ENCODE measurements at places on chromosomes 4 and X. TPM values are rescaled to one million over a fixed set of nuclear protein-coding genes. Genes with fewer than 3 reads are reported as not detected.

GRCh38 chrX:83022020-83022419 lies 486.1 kb upstream of the POU3F4 start:
- no peaks in the 10 kb centered on the region for H3K27me3 ChIP-seq
- H3K4me3 ChIP-seq: no peak overlapping the region
- H3K27ac ChIP-seq: no peak overlapping the region
- no peak for DNase-seq
- H3K4me1 ChIP-seq: no peaks in the 10 kb centered on the region

GRCh38 chr4:177264788-177265422 lies 44.8 kb upstream of the NEIL3 start:
- H3K36me3 ChIP-seq: no peaks in the 10 kb centered on the region
- no peak overlapping the region for H3K27ac ChIP-seq
- H3K4me1 ChIP-seq: no peaks in the 10 kb centered on the region

- no peak overlapping the region for H3K4me3 ChIP-seq
- H3K4me1 ChIP-seq: peaks cover 19% of the 10 kb centered on the region
- H3K27me3 ChIP-seq: no peaks in the 10 kb centered on the region
- no peaks in the 10 kb centered on the region for H3K36me3 ChIP-seq
- no peak overlapping the region for H3K27ac ChIP-seq
- no peak for DNase-seq
Measured at GRCh38 chrX:112759512-112759911, 79.8 kb upstream of the LHFPL1 start.

GRCh38 chrX:17552044-17552650 lies 177.1 kb downstream of the NHS start:
- no peaks in the 10 kb centered on the region for H3K36me3 ChIP-seq
- no peak for DNase-seq
- no peak overlapping the region for H3K4me3 ChIP-seq
- no peaks in the 10 kb centered on the region for H3K4me1 ChIP-seq
- no peaks in the 10 kb centered on the region for H3K27me3 ChIP-seq

- no peak overlapping the region for H3K27ac ChIP-seq
- no peak for DNase-seq
- no peaks in the 10 kb centered on the region for H3K4me1 ChIP-seq
- no peaks in the 10 kb centered on the region for H3K27me3 ChIP-seq
- no peak overlapping the region for H3K4me3 ChIP-seq
Measured at GRCh38 chrX:70038951-70039350, 10.8 kb downstream of the AWAT2 start.

- no peak overlapping the region for H3K4me3 ChIP-seq
- H3K27me3 ChIP-seq: no peaks in the 10 kb centered on the region
- DNase-seq: no peak
- no peak overlapping the region for H3K27ac ChIP-seq
- no peaks in the 10 kb centered on the region for H3K4me1 ChIP-seq
- H3K36me3 ChIP-seq: no peaks in the 10 kb centered on the region
Measured at GRCh38 chr4:178309890-178310289, 867.7 kb upstream of the AGA start.

- no peaks in the 10 kb centered on the region for H3K4me1 ChIP-seq
- H3K27ac ChIP-seq: no peak overlapping the region
- DNase-seq: no peak
- H3K4me3 ChIP-seq: no peak overlapping the region
- peaks cover 36% of the 10 kb centered on the region for H3K27me3 ChIP-seq
- H3K36me3 ChIP-seq: no peaks in the 10 kb centered on the region
Measured at GRCh38 chr4:10245751-10246150, 129.2 kb upstream of the WDR1 start.

- no peak for DNase-seq
- H3K27me3 ChIP-seq: no peaks in the 10 kb centered on the region
- H3K27ac ChIP-seq: no peak overlapping the region
- H3K36me3 ChIP-seq: no peaks in the 10 kb centered on the region
Measured at GRCh38 chrX:17242470-17242869, 132.5 kb upstream of the NHS start.

TNIP3 gene
- total RNA-seq: 0.15 TPM
